GM12865 (cell line): ENCODE measurements at places on chromosomes 2 and 18.

- no peak for DNase-seq
These were observed 69.6 kb downstream of the PHLPP1 start for GRCh38 chr18:62784966-62785413.

DNA sequence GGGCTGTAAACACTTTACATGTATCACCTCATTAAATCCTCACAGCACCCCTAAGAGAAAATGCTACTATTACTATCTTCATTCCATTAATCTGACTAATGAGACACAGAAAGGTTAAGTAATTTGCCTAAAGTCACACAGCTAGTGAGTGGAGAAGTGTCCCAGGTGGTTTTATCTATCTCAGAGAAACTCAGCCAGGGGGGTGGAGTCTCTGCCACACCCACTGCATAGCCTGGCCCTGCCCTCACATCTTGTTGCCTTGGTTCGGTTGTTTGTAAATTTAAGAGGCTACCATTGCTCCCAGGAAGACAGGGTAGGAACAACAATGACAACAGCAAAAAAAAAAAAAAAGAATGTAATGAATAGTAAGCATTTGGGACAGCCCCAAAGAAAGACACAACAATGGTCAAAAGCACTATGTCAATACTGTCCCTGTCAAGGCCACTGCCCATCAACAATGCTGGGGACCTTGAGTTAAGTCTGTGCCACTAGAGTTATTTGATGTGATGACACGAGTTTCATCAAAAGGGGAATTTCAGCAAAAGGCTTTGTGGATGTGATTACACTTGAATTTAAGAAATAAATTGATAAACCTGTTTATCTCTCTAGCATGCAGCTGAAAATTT is 17.5 kb downstream of the CYRIA start:
- DNase-seq: no peak

GRCh38 chr18:43719267-43719795 is 442.0 kb upstream of the SYT4 start:
- DNase-seq: no peak

GRCh38 chr18:74248189-74248588 is 43.6 kb downstream of the CYB5A start:
- DNase-seq: peak; percentile 18

DNA sequence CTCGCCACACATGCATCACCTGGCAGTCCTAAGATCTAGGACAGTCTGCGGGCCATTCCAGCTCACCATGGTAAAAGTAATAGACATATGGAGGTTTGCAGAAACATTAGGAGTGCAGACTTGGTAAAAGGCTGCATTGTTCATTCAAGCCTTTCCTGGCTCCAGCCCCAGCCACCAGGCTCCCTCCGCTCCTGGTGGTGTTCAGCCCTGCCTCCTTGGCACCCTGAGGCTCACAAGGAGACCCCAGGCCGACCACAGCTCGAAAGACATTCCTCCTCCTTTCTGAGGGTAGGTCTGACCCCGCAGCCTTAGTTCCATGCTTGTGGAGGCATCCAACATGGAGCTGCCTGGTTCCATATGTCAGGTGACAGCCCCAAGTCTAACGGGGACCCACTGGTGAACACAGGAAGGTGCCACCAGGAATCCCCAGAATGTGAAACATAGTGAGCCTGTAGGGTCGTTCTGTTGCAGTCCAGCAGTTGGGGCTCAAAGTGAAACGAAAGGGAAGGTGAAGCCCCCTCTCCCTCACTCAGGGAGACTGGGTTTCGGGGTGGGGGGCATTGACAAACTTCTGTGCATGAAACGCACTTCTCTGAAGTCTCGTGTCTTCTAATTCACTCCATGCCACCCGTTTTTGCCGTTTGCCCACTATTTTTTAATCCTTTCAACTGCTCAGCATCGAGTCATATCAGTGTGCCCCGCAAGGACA is 5.0 kb upstream of the SP100 start:
- peak; percentile 21 for DNase-seq

DNA sequence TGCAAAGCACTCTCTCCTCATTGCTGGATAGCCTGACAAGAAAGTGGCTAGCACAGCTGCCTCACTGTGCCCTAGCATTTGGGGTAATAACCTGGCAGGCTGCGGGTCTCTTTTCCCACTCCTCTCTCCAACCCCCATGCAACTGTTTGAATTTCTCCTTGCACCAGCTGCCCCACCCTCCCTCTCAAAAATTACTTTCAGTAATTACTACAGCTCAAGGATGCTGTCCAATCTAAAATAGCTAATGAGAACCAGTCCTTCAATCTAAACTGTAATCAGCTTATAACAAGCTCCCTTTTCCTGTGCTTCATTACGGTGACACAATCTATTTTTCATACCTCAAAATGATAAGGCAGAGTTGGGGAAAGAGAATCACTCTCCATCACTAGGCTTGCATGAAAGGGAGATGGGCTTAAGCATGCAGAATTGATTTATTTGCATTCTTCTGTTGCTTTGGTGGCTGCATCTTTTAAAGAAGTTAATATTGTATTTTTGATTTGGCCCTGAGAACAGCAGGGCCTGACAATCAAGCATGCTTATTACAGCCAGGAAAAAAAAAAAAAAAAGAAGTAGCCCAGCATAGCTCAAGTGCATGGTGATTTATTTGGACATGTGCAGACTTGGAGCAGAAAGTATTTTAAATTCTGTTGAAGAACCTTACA is 881.8 kb downstream of the SLC4A3 start:
- no peak for DNase-seq

DNA sequence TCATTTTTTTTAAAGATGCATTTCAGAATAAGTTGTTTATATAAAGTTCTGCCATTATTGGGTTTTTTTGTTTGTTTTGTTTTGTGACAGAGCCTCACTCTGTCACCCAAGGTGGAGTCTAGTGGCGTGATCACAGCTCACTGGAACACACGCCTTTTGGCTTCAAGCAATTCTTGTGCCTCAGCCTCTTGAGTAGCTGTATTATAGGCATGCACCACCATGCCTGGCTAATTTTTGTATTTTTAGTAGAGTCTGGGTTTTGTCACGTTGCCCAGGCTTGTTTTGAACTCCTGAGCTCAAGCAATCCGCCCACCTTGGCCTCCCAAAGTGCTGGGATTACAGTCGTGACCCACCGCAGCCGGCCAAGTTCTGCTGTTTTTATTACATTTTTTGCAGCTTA is 72.3 kb downstream of the R3HDM1 start:
- DNase-seq: no peak

DNA sequence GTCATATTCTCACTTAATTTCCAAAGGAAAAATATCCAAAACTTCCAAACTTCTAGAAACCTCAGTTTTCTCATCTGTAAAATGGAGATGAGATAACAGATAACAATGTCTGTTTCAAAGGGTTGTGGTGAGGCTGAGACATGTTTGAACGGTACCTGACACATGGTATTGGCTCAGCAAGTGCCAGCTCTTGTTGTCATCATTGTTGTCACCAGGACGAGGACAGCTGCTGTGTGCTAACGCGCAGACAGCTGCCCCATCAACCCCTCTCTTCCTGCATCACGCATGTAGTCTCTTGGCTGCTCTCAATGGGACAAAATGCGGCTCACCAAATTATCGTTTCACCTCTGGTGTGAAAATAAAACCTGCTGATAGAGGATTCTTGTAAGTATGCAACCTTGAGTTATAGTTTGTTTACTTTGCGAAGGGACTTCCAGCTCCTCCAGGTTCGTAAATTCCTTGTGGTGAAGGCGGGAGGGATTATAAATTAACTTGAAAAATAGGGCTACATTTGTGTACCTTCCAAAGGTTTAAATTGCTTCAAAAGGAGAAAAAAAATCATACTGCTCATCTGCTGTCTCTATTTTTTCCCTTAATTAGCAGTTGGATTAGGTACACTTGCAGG is 605.4 kb downstream of the BCL11A start:
- no peak for DNase-seq

DNA sequence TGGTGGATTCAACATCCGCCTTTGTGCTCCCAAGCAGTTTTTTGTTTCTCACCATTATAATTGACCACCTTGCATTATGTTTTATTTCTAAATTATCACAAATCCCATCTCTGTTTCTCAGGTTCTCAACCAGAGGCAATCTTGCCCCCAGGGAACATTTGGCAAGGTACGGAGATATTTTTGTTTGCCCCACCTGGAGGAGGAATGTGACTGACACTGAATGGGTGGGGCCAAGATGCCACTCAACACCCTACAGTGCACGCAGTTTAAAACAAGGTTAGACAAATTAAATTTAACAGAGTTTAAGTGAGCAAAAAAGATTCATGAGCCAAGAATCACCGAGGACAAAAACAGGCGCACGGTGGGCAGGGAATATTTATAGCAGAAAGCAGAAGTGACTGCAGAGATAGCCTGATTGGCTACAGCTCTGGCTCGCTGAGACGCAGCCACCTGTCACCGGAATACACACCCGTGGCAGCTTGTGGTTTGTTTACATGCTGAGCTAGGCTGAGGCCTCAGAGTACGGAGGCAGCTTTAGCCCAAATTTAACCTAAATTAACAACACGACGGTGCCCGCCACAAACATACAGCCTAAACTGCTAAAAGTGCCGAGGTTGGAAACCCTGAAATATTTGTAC is 150.0 kb upstream of the ALKAL2 start:
- DNase-seq: peak; percentile 52

- no peak for DNase-seq
These were observed 1.7 kb upstream of the SMAD2 start for GRCh38 chr18:47932190-47932589.

DNA sequence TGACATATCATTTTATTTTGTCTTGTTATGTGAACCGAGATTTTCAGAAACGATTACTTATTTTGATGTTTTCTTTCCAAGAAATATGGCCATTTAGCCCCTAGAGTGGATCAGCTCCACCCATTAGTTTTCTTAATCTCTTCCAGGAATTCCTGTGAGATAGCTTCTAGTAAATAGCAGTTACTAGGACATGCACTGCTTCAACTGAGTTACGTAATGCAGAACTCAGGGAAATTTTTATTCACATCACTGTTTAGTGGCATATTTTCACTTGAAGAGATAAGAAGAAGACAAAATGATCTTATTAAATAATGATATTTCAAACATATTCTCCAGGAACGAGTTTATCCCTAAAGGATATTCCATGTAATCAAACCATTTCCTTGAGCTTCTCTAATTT is 573.5 kb upstream of the CNTNAP5 start:
- DNase-seq: no peak

DNA sequence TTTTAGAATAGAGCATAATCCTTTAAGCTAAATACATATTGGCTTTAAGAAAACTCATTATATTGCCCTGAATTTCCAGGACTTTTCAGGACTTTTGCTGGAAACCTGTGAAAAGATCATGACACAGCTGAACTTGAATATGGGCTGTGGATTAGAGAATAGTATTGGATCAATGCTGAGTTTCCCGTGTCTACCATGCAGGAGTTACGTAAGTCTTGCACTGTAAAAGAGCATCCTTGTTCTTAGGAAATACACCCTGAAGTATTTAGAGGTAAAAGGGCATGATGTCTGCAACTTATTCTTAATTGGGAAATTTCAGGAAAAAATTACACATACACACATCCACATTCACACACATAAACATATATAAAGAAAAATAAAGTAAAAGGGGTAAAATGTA is 82.1 kb downstream of the ZFP36L2 start:
- no peak for DNase-seq

DNA sequence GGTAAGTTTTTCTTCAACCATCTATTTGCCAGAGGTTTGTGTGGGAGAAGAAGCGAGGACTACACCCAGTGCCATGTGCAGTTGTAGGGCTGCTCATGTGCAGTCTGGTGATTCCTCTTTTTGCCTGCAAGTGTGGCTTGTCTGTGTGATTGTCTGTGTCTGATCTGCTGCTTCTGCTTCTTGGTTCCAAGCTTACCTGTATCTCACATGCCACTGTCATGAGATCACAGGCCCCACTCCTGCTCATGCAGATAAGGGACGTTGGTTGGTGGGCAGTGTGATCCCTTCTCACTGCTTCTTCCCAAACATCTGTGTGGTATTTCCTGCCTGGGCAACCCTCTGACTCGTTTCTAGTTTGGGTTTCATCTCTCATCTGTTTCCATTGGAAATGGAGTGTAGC is 27.1 kb downstream of the RRM2 start:
- DNase-seq: no peak

DNA sequence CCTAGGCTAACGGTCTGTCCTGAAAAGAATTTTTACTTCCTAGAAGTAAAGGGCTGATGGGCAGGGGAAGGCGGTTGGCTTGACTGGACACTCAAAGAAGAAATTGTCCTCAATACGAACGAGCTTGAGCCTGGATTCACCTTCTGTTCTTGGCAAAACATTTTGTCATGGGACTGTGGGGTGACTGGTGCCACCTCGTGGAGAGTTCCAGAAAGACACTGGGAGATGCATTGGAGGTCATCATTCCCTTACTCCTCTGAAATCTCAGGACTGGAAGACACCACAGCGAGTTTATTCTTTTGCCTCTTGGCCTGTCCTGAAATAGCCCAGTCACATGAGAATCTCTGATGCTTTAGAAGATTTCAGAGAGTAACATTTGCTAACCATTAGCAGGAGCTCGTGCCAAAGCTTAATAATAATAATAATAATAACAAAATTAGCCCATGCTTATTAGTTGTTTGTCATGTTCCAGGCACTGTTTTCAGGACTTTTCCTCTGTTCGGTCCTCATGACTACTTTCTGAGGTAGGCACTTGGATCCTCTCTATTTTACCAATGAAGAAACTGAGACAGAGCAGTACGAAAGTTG is 44.5 kb downstream of the TMEM182 start:
- peak; percentile 57 for DNase-seq

GRCh38 chr2:147623328-147623727 is 221.5 kb upstream of the ACVR2A start:
- DNase-seq: peak; percentile 58

- no peak for DNase-seq
These were observed 67.1 kb upstream of the YWHAQ start for GRCh38 chr2:9697909-9698308.

- DNase-seq: peak; percentile 75
These were observed 9.8 kb upstream of the MREG start for GRCh38 chr2:216023055-216023648.

DNA sequence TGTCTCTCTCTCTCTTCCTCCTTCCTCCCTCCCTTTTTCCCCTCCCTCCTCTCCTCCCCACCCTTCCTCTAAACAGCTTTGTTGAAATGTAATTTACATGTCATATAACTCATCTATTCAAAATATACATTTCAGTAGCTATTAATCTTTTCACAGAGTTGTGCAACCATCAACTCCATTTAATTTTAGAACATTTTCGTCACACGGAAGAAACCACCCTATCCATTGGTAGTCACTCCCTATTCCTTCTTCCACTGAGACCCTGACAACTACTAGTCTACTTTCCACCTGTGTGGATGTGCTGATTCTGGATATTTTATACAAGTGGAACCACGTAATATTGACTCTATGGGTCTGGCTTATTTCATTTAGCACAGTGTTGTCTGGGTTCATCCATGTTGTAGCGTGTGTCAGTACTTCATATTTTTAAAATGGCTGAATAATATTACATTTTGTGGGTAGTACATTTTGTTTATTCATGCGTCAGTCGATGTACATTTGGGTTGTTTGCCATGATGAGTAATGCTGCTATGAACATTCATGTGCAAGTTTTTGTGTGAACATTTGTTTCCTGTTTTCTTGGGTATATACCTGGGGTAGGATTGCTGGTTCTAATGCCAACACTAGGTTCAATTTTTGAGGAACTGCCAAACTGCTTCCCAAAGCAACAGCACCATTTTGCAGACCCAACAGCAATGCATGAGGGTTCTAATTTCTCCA is 100.1 kb upstream of the GCFC2 start:
- DNase-seq: no peak
